ENCODE measurements at places on chromosomes 5 and 9.
A peak's percentile ranks its signal among the peaks of the same experiment; 100 is the strongest.

DNA sequence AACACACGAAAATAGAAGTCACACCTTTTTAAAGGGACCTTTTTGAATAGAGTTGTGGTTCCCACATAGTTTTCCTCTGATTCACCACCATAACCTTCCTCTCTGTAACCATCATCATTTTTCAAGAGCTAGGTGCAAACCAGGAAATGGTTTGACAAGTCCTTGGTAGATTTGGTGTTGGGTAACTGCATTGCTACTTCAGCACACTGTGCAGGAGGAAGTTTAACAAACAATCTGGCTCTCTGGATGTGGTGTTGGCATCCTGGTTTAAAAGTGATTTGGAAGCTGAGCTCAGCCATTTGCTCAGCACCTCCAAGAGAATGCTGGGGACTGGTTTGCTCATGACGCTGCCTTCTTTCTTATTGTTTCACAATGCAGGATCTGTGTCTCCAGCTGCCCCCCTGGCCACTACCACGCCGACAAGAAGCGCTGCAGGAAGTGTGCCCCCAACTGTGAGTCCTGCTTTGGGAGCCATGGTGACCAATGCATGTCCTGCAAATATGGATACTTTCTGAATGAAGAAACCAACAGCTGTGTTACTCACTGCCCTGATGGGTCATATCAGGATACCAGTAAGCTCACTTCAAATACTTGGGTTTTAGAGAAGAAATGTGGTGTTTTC lies 213.1 kb downstream of the RFK start:
- DNase-seq, result no peak

DNA sequence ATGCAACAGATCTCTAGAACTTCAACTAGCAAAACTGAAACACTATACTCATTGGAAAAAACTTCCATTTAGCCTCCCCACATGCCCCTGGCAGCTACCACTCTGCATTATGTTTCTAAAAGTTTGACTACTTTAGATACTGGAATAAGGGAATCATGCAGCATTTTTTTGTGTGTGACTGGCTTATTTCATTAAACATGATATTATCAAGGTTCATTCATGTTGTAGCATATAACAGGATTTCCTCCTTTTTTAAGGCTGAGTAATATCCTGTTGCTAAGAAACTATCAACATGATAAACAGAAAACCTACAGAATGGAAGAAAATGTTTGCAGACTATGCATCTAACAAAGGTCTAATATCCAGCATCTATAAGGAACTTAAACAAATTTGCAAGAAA lies 597.9 kb downstream of the DMRTA1 start:
- DNase-seq, result no peak

- no peak for DNase-seq
Observed at GRCh38 chr5:132103332-132103951, 29.9 kb downstream of the CSF2 start.

DNA sequence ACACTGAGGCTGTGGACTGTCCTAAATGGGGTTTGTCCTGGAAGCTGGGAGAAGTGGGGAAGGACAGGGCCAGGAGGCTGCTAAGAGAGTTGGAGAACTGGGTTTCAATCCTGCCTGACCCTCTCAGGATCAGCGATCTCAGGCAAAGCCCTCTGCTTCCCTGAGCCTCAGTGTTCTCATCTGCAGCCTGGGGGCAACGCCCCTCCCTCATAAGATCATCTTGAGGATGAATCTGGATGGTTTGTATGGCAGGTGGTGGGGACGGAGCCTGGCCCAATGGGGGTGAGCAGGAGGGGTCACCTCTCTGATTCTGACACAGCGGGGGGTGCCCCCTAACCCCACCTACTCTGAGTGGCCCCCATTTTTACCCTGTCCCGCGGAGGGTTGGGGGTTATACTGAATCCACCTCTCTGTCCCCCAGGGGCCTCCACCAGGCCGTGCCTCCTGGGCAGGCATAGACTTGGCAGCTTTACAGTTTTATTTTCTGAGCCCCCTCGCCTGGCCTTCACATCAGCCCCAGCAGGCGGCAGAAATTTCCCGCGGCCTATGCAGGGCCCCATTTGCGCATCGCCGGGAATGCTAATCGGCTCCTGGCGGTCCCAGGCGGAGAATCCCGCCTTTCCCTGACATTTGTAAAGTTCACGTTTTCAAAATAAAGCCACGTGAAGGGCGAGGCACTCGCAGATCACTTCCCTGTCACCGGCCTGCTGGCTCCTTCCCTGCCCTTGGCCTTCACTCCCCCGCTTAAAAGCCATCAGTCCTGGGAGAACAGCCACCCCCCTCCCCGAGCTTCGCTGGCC lies 17.8 kb upstream of the LAMC3 start:
- DNase-seq, result no peak

DNA sequence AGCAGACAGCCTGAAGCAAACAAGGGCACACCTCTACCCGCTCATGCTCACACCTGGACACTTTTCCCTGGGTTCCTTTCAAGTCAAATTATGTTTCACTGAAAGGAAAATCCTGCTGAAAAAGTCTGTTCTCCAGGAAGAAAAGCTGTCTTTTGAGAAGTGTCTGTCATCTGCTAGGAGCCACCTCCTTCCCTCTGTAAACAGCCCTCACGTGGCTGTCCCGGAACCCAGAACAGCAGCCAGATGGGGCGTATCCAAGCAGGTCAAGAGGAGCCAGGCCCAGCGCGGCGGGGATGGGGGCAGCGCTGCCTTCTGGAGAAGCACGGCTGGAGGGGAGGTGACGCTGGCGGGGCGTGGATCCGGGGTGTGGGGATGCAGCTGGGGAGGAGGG lies at the start of gene PNPLA7:
Gene PNPLA7 (minus strand): TSS at position 172 of the 391 bp plus-strand sequence. CDS start 205 bp downstream, outside the sequence.
- peak; percentile 82 for DNase-seq

- DNase-seq, result no peak
Observed at GRCh38 chr5:134902071-134902801, 2.7 kb upstream of the PCBD2 start.

DNA sequence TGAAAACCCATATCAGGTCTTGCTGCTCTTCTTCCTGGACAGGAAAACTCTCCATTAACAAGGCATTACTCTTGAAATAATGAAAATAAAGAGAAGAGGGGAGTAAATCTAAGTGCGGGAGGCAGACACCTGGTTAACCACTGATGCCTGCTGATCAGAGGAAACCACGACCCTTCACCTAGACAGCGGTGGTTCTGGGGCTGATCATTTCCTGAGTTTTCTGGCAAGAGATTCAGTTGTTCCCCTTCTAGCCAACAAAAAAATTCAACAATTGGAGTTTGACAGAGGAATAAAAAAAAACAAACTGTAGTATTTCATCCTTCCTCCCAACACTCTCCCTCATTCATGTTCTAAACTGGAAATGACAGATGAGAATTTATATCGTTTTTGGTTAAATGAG lies 3.0 kb downstream of the RLN2 start:
- no peak for DNase-seq

DNA sequence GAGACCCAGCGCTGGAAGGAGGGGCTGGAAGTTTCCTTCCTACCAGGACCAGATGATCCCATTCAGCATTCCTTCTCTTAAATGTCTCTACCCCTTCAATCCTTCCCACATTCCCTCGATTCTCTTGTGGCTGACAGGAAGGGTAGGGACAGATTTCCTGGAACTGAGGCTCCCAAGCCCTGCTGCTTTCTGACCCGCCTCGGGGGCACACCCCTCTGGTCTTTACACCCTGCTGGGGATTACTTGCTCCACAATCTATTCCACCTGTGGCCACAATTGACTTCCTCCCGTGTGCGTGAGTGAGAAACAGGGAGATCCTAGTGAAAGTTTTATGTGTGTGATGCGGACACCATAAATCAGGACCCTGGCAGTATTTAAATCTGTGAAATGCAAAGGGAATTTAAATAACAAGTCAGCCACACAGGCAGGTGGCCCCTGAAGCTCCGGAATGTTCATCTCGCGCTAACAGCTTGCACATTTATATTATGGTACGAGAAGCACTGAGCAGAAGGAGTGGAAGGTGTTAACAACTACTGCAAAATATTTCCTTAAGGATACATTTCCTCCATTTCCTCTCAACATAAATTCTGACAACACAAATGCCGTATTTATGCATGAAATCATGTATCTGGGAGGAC lies 237.5 kb downstream of the SLIT3 start:
- no peak for DNase-seq

- no peak for DNase-seq
Observed at GRCh38 chr5:55750063-55750462, 12.2 kb downstream of the DDX4 start.

DNA sequence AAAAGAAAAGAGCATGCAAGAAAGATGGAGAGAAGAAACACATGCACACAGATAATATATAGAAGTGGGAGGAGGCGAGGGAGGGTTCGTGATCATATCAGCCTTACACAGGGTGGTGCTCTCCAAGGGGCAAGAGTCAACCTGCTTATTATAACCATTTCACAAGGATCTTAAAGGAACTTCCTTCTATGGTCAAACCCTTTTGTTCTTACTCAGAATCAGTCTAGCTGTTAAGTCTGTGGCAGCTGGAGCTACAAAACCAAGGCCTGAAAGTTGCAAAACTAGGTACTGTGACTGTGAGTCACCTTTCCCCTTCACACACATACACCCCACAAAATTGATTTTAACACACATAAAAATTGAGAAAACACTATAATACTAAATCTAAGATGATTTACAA lies 18.5 kb upstream of the ERMP1 start:
- no peak for DNase-seq

- DNase-seq, result no peak
Observed at GRCh38 chr9:16552252-16552651, 318.2 kb downstream of the BNC2 start.

- DNase-seq, result no peak
Observed at GRCh38 chr9:25990376-25990775, 312.1 kb upstream of the TUSC1 start.

DNA sequence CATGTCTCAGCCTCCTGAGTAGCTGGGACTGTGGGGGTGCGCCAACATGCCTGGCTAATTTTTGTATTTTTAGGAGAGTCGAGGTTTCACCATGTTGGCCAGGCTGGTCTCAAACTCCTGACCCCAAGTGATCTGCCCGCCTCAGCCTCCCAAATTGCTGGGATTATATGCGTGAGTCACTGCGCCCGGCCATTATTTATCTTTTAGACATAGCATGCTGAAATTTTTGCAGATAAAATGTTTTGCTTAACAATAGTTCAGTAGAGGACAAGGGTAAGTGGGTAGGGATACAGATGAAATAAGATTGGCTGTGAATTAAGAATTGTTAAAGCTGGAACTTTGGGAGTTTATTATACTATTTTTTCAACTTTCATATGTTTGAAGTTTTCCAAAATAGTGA lies 150.8 kb upstream of the GRHPR start:
- no peak for DNase-seq

All from NCI-H2107 (cell line).